GM12891 (cell line): ENCODE measurements at places on chromosomes 13 and 19.

- no peak for DNase-seq
These were observed 630 bp downstream of the RNF126 start for GRCh38 chr19:662207-662961.

- DNase-seq: no peak
These were observed 58.4 kb upstream of the C13orf46 start for GRCh38 chr13:114032126-114032799.

GRCh38 chr13:45516757-45517156 is 52.0 kb downstream of the COG3 start:
- no peak for DNase-seq

DNA sequence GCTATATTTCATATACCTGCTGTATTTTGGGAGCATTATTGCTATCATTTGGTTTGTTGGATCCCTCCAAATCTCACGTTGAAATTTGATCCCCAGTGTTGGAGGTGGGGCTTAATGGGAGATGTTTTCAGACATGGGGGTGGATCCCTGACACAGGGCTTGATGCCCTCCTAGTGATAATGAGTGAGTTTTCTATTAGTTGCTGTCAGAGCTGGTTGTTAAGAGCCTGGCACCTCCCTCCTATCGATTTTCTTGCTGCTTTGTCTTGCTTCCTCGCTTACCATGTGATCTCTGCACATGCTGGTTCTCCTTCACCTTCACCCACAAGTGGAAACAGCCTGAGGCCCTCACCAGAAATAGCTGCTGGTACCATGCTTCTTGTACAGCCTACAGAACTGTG is 259.9 kb upstream of the STARD13 start:
- no peak for DNase-seq

GRCh38 chr13:30997697-30998096 is 65.2 kb downstream of the TEX26 start:
- no peak for DNase-seq

DNA sequence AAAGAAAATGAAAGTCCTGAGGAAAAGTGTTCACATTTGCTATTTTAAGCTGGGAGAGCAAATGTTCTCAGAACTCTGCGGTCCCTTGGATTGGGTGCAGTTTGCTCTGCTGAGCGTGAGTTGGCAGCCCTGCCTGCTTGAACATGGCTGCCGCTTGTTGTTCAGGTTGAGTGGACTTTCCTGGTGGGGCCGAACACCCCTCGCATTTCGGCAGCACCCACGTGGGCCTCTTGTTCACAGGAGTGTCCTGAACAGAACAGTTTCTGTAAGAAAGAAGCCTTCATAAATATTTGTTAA is 10.8 kb upstream of the RNF113B start:
- no peak for DNase-seq

DNA sequence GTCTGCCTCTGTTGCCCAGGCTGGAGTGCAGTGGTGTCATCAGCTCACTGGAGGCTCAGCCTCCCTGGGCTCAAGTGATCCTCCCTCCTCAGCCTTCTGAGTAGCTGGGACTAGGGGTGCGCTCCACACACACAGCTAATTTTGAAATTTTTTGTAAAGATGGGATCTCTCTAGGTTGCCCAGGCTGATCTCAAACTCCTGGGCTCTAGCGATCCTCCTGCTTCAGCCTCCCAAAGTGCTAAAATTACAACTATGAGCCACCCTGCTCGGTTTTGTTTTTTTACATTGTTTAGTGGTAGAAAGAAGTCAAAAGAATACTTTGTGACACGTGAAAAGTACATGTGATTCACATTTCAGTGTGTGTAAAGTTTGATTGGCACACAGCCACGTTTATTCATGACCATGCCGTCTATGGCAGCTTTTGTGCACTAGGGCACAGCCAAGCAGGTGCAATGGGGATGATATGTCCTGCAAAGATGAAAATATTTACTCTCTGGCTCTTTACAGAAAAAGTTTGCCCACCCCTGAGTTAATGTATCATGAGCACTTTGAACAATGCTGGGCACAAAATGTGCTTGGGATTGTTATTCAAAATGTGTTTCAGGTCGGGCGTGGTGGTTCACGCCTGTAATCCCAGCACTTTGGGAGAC is 16.2 kb upstream of the NFIC start:
- DNase-seq: no peak

- no peak for DNase-seq
These were observed 223.6 kb downstream of the RGCC start for GRCh38 chr13:41680900-41681299.

DNA sequence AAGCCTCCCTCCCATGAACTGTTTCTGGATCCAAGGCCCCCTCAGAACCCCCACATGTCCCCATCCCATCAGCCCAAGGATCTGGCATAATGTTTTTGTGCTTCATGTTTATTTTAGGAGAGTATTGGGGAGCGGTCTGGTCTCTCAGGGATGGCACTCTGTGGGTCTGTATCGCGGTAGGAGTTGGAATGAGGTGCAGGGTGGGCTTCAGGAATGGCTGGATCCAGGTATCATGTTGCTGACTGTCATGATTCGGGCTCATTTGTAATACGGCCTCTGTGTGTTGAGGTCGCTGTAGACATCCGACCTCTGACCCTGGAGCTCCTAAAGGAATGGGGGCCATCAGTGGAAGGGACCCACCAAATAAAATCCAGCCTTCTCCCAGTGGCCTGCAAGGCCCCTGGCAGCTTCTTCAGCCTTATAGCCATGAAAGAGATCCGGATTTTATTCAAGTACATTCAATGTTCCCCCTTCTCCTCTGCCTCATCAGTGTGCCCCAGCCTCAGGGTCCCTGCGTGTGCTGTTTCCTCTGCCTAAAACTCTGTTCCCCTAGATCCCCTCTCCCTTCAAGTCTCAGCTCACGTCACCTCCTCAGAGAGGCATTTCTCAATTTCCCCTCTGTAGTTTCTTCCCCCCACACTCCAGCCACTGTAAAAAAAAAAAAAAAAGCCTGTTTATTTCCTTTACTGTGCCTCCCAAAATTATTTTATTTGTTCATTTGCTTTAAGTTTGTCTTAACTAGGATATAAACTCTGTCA is 2.2 kb downstream of the HCST start:
- no peak for DNase-seq

DNA sequence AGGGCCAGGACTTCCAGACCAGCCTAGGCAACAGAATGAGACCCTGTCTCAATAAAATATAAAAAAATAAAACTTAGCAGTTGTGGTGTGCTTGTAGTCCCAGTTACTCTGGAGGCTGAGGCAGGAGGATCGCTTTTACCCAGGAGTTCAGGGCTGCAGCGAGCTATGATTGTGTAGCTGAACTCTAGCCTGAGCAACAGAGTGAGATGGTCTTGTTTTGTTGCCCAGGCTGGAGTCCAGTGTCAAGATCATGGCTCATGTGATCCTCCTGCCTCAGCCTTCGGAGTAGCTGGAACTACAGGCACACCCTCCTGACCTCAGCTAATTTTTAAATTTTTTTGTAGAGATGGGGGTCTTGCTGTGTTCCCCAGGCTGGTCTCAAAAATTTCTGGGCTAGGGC is 4.3 kb upstream of the JUNB start:
- DNase-seq: no peak

- DNase-seq: no peak
These were observed 11.2 kb downstream of the HAS1 start for GRCh38 chr19:51712461-51713081.

- DNase-seq: no peak
These were observed 119.7 kb downstream of the COL4A2 start for GRCh38 chr13:110426735-110427134.

DNA sequence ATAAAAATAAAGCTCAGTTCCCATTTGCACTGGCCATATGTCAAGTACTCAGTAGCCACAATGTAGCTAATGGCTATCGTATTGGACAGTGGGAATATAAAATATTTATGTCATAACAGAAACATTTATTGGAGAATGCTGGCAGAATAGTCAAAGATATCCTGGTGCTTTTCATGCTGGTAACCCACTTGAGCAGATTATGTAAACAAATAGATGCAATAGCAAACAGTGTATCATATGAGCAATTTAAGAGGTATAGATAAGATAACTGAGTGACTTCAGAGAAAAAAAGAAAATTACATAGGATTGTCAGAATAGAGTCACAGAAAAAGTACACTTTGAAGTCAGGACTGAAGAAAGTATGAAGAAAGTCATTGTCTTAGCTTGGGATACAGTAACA is 426.6 kb downstream of the NDFIP2 start:
- DNase-seq: no peak

DNA sequence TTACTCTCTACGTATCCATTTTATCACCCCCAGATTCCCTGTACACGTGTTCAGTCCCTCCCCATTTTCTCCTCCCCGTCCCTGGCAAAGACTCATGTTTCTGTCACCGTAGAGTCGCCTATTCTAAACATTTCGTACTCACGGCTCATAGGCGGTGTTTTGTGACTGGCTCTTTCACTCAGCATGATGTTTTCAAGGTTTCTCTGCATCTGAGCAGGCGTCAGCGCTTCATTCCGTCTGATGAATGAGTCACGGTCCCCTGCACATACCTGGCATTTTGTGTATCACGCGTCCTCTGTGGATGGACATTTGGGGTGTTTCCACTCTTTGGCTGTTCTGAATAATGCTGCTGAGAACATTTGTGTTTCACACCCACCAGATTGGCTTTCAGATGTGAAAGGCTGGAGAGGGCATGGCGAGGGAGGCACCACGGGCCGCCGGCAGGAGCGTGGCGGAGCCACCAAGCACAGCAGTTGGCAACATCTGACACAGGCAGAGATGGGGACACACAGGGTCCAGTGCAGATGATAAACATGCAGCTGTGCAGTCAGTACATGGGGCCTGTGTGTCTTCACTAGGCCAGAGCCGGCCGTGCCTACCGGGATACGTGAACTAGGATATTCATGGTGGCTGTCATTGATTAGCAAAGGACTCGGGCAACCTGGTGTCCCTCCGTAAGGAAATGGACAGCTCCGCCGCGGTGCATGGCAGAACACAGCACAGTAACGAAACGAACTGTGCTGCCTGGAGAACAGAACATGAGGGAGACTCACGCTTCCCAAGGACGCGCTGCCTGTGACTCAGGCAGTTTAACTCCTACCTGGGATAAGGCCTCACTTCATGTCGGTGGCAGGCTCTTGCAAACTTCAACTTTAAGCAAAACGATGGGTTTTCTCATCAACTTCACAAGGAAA is 117.2 kb downstream of the ATP11A start:
- DNase-seq: no peak

DNA sequence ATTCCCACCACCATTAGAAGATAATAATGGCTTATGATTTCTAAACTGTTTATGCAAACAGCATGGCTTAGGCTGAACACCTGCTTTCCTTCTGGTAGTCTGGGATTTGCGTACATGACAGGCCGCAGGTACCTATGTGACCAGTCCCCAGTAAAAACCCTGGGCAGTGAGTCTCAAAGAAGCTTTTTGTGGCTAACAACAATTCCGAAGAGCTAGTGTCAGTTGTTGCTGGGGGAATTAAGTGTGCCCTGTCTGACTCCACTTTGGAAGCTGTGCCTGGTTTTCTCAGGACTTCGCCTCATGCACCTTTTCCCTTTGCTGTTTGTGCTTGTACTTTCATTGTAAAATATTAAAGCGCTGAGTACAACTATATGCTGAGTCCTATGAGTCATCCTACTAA is 250.2 kb upstream of the MIR17HG start:
- DNase-seq: no peak

DNA sequence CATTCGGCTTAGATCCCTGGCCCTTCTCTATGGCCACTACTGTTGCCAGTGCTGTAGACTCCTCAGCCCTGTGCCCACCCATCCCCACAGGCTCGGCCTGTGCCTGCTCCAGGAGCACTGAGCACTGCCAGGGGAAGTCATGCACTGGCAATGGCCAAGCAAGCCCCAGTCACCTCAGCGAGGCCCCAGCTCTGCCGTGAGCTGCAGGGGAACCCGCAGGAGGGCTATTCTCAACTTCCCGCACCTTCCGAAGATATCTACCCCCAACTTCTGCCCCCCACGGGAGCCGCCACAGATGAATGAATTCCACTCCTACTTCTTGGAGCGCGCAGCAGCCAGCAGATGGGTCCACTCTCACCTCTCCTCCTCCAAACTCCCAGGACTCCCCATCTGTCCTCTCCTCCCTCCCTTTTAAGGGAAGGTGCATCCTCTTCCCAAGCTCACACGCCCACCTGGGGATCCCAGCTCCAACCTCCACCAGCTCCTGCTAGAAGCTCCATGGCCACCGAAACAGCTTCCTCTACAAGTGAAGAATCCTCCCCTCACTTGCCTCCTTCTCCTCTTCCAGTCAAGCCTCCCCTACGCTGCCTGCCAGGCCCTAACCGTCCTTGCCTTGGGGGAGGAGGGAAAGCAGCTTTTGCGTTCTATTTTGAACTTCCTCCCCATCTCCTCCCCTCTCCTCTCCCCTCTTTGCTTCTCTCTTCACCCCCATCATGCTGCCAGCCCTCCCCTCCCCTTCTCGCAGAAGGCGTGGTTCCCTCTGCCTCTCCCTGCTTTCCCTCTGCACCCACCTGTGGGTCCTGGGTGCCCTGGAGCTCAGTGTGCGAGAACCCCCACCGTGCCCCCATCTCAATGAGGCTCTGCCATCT is 52.2 kb downstream of the PEPD start:
- DNase-seq: no peak

- DNase-seq: no peak
These were observed 112.5 kb downstream of the MYO16 start for GRCh38 chr13:108741930-108742329.

DNA sequence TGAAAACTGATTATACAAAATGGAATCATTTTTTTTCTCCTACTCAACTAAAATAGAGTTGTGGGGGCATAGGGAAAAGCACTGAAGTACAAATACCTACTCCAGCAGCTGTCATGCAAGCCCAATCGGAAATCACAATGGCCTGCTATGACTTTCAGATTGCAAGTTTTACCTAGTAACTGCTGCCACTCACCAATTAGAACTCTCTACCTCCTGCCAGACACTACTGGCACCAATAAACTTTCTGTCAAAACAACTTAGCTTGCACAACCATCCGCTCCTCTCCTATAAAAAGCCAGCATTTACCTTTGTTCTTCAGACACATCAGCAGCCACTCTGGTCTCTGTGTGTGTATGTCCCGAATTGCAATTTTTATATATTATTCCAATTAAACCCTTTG is 9.3 kb upstream of the TRPC4 start:
- DNase-seq: no peak

- DNase-seq: no peak
These were observed 166.8 kb upstream of the FREM2 start for GRCh38 chr13:38520041-38520440.

DNA sequence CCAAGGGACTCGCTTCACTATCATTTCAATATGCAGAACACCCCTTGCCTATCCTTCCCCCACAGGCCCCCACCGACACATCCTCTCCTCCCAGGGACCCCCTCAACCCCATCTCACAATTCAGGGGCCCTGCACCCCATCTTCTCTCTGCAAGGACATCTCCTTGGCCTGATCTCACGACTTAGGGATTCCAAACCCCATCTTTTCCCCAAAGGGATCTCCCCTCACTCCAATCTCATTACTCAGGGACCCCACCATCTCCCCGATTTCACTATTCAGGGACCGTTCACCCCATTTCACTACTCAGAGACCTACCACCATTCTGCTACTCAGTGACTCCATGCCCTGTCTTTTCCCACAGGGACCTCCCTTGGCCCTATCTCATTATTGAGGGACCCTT is 1.4 kb downstream of the MAP2K2 start:
- no peak for DNase-seq
